Immature natural killer cell (primary cell): ENCODE measurements at places on chromosomes 3 and 15. TPM values are rescaled to one million over a fixed set of nuclear protein-coding genes. Genes with fewer than 3 reads are reported as not detected.
A peak's percentile ranks its signal among the peaks of the same experiment; 100 is the strongest.

The MYD88 gene
- polyA plus RNA-seq, result 94.0 TPM

The ELP6 gene
- 59.1 TPM for polyA plus RNA-seq

The SI gene
- not detected for polyA plus RNA-seq

DNA sequence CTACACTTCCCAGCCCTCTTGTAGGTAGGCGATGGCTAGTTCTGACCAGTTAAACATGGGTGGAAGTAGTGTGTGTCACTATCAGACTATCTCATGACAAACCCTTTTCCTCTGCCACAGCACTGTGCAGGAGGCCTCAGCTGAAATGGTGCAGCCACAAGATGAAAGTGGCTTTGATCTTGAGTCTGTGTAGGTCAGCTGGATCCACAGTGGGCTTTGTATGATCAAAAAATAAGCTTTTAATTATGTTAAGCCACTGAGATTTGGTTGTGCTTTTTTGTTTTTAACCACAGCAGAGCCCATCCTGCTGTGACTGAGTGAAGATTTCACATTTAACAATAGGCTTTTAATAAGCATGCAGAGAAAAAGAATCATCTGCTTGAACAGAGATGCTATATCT is 19.7 kb downstream of the RCN2 start:
- H3K27ac ChIP-seq, result peak overlapping the region; percentile 17
- peaks cover 25% of the 10 kb centered on the region for H3K36me3 ChIP-seq

DNA sequence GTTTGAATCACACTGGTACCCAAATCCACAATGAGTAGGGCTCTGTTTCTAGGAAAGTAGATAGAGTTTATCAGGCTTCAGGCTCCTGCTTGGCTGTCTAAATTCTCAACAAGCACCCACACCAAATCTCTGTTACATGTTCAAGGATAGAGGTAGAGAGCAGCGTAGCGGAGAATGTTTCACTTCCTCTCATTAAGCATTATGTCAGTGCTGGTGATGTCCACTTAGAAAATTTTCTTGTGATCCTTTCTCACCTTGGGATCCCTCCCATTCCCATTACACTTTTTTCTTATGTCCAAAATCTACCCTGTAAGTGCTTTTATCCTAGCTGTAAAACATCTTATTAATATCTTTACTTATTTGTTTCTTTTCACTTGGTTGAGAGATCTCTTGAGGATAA is 34.7 kb upstream of the GCSAM start:
- H3K36me3 ChIP-seq, result no peaks in the 10 kb centered on the region
- H3K27me3 ChIP-seq, result no peaks in the 10 kb centered on the region
- DNase-seq, result no peak
- H3K4me3 ChIP-seq, result no peak overlapping the region
- no peaks in the 10 kb centered on the region for H3K4me1 ChIP-seq
